ENCODE measurements at places on chromosomes 16 and 17.

DNA sequence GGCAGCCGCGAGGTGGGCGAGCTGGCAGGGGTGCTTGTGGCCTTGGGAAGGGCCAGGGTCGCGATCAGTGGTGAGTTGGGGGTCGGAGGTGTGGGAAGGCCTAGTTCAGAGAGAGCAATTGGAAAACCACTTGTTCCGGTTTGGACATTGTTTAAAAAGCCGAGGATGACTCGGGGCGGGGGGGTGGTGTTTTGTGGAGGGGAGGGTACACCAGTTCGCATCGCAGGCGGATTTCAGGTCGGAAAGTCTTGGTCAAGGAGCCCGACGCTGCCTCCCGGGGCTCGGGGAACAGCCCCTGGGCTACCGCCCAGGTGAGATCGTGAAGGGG is 66.4 kb downstream of the KPNA2 start:
- no peak for DNase-seq

DNA sequence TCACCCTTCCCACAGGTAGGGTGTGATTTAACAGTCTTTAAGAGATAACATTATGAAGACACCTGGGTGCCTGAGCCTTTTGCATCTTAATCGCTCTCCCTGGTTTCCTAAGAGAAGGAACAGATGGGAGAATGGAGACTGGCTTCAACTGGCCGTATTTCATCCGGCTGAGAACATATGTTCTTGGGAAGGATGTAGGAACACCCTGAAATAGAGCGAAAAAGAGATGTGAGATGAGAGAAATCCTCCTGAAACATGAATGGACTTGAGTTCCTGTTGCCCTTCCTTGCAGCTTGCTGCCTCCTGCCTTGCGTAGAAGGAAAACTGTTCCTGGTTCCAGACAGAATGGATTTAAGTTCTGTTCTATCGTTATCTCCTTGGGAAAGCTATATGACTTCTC is 385.4 kb upstream of the RBFOX1 start:
- DNase-seq = no peak

DNA sequence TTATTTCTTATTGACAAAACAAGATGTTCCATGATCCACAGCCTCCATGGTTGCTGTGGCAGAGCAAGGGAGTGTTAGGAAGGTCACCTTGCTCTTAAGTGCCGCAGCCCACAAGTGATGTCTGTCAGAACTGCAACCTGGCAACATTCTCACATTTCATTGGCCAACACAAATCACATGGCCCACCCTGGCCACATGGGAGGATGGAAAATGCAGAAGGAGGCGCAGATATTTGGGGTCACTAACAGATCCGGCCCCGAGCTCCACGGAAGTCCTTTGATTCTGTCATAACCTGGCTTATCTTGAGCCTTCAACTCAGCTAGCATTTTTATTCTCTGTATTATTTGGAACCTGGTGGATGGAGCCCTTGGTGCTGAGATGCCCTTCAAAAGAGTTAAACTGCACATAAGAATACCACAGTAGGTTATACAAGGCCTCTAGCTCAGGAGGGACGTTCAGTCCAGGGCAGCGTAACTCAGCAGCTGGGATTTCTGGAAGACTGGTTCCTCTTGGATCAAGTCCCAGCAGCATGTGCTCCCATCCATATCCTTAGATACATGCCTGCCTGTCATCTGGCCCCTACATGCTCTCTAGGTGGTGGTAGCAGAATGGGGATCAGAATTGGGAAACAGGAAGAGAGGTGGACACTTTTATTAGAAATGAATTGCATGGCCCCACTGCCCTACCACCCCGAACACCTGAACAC is 508.1 kb downstream of the HAPSTR1 start:
- no peak for DNase-seq

DNA sequence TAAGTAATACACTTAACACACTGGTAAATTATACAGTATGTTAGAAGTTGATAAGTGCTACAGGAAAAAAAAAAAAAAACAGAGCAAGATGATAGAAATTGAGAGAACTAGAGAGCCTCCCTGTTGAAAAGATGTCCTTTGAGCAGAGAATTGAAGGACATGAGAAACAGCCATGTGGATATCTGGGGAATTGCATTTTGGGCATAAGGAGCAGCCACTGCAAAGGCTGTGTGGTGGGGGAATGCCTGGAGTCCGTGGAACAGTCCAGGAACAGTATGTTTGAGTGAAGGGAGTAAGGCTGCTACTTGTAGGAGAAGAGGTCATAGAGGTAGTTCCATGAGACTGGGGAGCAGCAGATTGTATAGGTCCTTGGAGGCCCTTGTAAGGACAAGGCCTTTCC is 178.4 kb downstream of the FTO start:
- no peak for DNase-seq

GRCh38 chr16:83116274-83116892 is 489.6 kb downstream of the CDH13 start:
- no peak for DNase-seq

- no peak for DNase-seq
These were observed 536 bp upstream of the PLD2 start for GRCh38 chr17:4806456-4806776.

GRCh38 chr16:80176114-80176513 is 364.7 kb upstream of the DYNLRB2 start:
- DNase-seq = no peak

- DNase-seq = no peak
These were observed 184.5 kb downstream of the TANC2 start for GRCh38 chr17:63150490-63150889.

- DNase-seq = no peak
These were observed 20.1 kb upstream of the SLC46A1 start for GRCh38 chr17:28426081-28426519.

GRCh38 chr17:77315010-77315409 is 174.2 kb downstream of the SEC14L1 start:
- DNase-seq = no peak

DNA sequence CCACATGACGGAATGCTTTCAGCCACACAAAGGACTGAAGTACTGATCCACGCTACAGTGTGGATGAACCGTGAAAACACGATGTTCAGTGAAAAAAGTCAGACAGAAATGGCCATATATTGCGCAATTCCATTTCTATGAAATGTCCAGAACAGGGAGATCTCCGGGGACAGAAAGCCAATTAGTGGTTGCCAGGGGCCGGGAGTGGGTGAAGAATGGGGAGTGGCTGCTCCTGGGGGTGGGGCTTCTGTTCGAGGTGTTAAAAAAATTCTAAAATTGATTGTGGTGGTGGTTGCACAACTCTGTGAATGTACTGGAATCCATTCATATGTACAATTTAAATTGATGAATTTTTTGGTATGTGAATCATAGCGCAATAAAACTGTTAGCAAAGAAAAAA is 154.8 kb upstream of the HSBP1 start:
- DNase-seq = no peak

- DNase-seq = no peak
These were observed 58.8 kb upstream of the MAF start for GRCh38 chr16:79659344-79659743.

- DNase-seq = no peak
These were observed 5.5 kb upstream of the COIL start for GRCh38 chr17:56966338-56966737.

DNA sequence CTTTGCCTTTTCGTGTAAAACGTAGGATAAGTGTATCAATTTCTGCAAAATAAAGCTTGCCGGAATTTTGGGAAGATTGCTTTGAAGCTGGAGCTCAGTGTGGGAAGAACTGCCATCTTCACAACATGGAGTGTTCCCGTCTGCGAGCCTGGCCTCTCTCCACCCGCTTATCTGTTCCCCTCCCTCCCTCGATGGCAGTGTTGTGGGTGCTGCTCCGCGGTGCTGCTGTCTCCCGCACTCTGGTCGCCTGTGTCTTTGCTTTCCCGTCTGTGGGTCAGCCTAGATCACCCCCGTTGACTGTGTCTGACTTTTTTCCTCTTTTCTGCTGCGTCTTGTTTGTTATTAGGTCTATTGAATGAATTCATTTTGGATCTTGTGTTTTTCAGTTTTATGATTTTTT is 17.0 kb downstream of the ACSF3 start:
- DNase-seq = no peak

DNA sequence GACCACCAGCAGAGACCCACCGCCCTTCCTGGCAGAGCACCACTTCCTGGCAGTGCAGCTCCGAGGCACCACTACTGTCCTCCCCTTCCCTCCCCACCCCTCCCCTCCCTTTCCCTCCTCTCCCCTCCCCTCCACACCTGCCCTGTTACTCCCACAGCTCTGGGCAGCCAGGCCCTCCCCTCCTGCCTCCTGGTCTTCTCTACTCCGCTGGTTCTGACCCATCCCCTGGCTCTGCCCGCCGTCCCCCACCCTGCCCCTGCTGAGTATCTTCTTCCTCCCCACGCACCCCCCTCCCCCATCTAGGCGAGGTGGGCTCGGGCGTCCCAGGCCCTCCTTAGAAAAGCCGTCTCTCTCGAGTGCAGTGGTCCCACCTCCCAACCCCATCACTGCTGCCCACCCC is 77.7 kb downstream of the AMFR start:
- DNase-seq = no peak

DNA sequence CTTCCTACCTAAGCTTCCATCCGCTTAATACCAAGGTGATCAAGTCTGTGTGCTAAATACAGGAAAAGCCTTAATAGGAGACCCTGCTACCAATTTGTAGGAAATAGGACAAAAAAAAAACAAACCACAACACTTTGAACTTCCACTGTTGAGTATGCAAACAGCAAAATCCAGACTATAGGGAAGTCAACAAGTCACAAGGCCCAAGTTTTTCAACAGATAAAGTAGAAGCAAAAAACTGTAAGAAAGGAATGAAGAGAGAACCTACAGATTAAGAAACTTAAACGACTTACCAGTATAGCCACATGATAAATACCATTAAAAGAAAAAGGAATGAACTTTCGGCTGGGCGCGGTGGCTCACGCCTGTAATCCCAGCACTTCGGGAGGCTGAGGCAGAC is 7.4 kb downstream of the USP22 start:
- DNase-seq = no peak

Measured in CD4-positive, alpha-beta T cell treated with Interleukin-17A for 4 hours (primary cell).